ENCODE measurements at places on chromosomes 11 and 22.

DNA sequence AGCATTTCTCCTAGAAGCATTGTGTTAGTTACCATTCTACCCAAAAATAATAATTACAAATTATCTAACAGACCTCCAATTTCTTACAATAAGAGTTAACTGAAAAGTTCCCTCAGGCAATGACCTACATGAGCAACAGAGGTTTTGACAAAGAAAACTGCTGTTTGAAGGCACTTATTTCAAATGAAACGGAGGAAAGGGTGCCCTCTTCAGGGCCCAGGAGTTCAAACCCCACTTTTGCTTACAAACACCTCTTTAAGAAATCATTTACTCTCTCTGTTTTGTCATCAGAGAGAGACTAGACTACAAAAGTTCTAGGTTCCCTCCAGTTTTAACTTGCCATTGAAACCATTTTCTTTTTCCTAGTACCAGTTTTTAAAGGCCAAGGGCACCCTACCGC is 56.7 kb downstream of the AMBRA1 start:
- peak; percentile 73 for DNase-seq

- no peak for DNase-seq
These were observed 13.1 kb upstream of the MS4A10 start for GRCh38 chr11:60771879-60772525.

DNA sequence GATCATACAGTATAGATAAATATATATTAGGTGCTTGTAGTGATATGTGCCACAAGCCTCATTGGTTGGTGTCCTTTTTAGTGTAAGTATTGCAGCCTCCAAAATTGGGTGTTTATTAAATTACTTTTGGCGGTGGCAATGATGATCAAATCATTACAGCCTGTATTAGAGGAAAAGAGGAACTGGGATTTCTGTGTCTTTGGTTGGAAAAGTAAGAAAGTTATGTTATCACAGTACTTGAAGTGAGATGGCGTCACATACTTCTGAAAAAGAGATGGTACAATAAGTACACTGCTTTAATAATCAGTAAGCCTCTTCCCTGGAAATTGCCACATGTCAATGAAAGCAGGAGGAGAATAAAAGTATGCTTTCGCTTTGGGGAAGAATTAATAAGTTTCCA is 523 bp upstream of the MPZL3 start:
- DNase-seq: no peak

DNA sequence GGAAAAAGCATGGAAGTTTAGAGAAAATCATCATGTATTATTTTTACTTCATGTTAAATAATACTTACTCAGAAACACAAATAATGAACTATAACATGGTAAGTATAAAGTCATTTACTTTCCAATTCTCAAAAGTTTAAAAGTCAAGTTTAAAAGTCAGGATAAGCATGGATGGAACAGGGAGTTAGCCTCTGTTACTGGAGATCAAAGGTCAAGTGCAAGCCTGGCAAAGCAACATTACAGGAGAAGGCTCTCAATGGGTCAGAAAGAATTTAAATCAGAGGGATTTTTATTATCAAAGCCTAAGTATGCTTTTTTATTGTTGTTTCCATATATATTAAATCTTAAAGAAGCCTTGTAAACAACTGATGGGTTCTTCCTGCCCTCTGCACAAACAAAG is 505.4 kb downstream of the KCNA4 start:
- DNase-seq: no peak

DNA sequence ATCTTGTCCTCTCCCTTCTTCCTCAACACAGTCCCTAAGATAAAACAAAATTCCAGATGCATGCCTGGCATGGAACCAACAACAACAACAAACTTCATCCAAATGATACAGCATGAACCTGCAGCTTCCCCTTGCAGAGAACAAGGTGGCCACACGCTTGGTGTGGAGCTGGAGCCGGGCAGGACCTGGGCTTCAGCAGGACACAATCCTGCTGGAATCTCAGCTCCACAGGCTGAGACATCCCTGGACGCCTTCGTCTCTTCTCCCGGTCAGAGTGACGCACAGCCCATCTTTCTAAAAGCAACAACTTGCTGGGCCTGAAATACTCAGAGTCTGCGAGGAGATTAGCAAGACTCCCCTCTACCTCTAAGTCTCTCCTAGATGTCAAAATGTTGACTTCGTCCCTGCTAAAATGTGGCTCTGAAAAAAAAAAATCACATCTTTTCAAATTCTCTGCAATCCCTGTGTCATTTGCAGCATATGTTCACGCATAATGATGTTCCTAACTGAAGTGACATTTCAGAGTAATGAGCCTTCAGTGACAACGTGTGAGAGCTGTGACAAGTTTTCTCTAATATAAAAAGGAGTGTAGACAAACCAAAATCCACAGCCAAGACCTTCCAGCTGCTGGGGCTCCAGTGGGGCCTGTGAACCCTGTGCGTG is 1232.3 kb downstream of the TBC1D22A start:
- no peak for DNase-seq

- DNase-seq: peak; percentile 81
These were observed 1.9 kb downstream of the POLD4 start for GRCh38 chr11:67351275-67352005.

DNA sequence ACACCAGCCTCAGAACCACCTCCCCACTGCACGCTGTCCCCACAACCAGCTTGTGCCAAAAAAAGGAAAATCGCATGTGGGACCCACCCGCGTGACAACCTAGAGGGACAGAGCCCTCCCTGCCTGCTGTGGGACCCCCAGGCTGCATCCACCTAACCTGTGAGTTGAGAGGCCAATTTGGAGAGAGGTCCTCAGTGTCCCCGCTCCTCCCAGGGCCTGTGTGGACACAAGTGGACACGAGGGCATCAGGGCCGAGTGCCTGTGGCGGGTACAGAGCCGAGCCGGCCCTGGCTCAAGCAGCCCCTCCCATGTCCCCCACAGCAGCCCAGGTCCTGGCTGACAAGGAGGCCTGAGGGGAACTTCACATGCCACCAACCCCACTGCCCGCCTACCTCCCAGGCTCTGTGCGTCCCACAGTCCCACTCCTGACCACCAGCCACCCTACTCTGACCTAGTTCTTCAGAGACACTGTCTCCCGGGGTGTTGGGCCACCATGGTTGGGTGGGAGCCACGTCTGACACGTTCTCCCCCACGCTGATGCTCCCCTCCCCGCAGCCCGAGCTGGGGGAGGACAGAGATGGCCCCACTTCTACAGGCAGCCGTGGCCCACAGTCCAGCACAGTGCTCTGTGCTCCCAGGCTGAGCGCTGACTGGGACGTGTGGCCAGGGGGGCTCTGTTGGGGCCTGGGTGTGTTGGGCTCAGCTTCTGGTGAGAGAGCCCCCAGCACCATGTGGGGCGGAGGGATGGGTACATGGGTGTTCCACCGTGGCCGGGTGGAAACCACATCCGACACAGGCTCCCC is 19.2 kb downstream of the SELENOO start:
- DNase-seq: no peak

DNA sequence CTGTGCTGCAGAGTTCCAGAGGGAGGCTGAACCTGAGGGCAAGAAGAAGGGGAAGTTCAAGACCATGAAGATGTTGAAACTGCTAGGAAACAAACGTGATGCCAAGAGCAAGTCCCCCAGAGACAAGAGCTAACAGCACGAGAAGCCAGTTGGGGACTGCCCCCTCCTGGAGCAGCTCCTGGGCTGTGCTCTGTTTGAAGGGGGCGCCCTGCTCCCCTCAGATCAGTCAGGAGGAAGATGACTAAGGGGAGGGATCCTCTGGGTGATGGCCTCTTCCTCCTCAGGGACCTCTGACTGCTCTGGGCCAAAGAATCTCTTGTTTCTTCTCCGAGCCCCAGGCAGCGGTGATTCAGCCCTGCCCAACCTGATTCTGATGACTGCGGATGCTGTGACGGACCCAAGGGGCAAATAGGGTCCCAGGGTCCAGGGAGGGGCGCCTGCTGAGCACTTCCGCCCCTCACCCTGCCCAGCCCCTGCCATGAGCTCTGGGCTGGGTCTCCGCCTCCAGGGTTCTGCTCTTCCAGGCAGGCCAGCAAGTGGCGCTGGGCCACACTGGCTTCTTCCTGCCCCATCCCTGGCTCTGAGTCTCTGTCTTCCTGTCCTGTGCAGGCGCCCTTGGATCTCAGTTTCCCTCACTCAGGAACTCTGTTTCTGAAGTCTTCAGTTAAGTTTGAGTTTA is 12.6 kb downstream of the C22orf23 start:
- DNase-seq: no peak

All from A673 (cell line).